ENCODE measurements at places on chromosomes 11 and 22. TPM values are rescaled to one million over a fixed set of nuclear protein-coding genes. Genes with fewer than 3 reads are reported as not detected.
A peak's percentile ranks its signal among the peaks of the same experiment; 100 is the strongest.

DNA sequence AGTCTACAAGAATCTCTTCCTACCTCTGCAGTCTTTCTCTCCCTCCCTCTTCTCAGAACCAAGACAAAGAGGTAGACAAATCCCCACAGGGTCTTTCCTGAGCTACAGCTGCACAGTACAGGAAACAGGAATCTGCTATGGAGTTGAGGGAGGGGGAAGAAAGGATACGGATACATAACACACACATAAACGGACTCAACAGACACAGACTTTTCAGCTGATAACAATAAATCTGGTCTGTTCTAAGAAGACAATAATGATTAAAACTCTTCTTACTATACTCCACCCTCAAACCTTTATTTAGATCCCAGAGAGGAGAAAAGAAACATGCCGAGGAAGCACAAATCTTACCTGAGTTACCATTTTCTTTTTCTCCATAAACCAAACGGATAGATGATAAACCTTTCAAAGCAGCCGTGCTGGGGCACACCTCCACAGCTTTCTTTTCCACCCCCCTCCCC lies 122.2 kb downstream of the APOL5 start:
- DNase-seq, result peak; percentile 62

- no peak for DNase-seq
Observed at GRCh38 chr11:80816966-80817365, 1376.1 kb upstream of the TENM4 start.

- DNase-seq, result no peak
Observed at GRCh38 chr11:33897761-33898375, 6.0 kb upstream of the LMO2 start.

DNA sequence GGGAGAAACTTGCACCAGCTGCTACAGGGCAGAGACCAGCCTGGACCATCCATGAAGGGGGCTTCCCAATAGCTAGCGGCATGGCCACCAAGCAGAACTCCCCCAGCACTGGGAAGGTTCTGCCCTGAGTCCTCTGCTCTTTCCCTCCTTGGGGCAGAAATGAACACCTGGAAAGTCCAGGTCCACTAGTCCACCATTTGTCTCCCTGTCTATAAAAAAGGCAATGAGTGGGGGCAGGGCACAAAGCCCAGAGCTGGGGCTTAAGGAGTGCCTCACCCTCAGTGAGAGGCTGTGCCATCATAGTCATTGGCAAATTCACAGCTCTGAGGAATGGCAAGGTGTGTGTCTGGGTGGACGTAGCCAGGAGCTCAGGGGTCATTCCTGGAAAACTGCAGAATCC lies 420.3 kb downstream of the SOX6 start:
- no peak for DNase-seq

FEN1 gene
- total RNA-seq, result 48.5 TPM

NNMT gene
- total RNA-seq, result 330 TPM
